CD4-positive, CD25-positive, alpha-beta regulatory T cell (primary cell): ENCODE measurements at places on chromosomes 5 and 9. TPM values are rescaled to one million over a fixed set of nuclear protein-coding genes. Genes with fewer than 3 reads are reported as not detected.

The GRAMD2B gene
- polyA plus RNA-seq = 7.8 TPM

The CDKN2AIPNL gene
- polyA plus RNA-seq = 29.4 TPM

The PKD2L2 gene
- 0.56 TPM for polyA plus RNA-seq

The SLCO6A1 gene
- polyA plus RNA-seq = not detected

The MLANA gene
- polyA plus RNA-seq = 0.49 TPM

- no peak for DNase-seq
These were observed 26.0 kb downstream of the SGTB start for GRCh38 chr5:65695896-65696295.

DNA sequence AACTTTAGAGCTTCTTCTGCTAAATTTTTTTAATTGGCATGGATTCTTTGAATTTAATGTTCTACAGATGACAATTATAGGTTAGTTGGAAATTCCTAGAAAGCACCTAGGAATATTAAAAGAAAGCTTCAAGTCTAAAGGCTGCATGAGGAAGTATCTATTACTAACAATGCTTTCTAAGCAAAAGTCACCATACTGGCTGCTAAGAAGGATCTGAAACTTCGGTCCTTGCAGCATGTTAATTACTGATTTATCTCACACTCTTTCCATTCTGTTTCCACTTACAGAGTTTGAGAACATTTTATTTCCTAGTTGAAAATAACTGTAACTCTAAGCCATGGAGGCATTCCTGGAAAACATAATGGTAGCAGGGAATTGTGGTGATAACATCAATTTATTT, 8.4 kb downstream of the SEMA6A start:
- no peak for DNase-seq

- no peak for DNase-seq
These were observed 127.2 kb downstream of the MACIR start for GRCh38 chr5:103385722-103386121.

GRCh38 chr5:80565330-80565729, 4.8 kb downstream of the ANKRD34B start:
- no peak for DNase-seq

GRCh38 chr9:125963932-125964331, 216.8 kb downstream of the PBX3 start:
- no peak for DNase-seq

DNA sequence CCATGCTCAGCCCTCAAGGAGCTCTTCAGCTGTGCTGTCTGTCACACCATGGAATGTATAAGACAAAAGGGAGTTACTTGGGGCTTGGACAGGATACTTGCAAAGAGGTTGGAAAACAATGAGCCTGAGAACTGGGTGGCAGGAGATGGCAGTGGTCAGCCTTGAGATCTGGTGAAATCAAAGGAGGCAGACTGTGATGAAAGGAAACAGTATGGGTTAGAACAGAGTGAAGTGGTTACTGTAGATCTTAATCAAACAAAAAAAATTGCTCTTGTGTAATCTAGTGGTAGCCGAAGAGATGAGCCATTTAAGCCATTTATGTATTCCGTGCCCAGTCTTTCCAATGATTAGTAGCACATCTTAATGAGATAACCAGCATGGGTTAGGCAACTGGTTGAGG, 142.2 kb downstream of the SV2C start:
- DNase-seq = no peak

GRCh38 chr5:13403351-13403750, 541.1 kb downstream of the DNAH5 start:
- DNase-seq = no peak

DNA sequence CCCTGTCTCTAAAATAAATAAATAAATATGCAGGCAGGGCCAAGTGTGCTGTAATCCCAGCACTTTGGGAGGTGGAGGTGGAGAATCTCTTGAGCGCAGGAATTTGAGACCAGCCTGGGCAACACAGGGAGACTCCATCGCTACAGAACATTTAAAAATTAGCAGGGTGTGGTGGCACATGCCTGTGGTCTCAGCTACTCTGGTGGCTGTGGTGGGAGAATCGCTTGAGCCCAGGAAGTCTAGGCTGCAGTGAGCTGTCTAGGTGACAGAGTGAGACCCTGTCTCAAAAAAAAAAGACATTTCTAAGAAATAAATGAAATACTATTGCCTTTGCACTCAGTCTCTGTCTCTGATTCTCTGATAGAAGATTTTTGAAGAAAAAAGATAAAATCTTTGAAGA, 1.2 kb upstream of the PCDHGA10 start:
- DNase-seq = no peak

- peak; percentile 38 for DNase-seq
These were observed at the start of gene FGD3 for GRCh38 chr9:92947268-92948037. FGD3 (plus strand) TSS chr9:92947523; CDS start chr9:92976257, 28,734 bp downstream.

DNA sequence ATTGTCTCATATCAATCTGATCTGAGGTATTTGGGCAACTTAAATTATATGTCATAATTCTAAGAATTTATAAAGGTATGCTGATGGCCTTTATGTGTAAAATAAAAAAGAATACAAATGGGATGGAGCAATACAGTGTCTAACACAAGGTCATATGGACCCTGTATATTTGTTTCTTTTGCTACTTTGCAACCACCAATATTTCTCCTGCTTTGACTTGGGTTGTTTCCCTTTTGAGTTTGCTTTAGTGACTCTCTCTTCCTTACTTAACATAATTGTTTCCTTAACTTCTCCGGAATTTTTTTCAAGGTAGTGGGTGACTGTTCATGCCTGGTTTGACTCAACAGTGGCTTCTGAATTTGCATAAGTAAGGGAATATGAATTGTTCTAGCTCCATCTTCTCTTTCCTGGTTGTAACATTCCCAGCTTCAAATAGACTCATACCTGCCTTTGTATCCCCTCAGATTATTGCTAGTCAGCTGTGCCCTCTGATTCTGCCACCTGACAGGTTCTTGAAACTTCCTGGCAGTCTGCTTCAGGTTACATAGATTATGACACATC, 30.2 kb upstream of the ANXA1 start:
- no peak for DNase-seq

DNA sequence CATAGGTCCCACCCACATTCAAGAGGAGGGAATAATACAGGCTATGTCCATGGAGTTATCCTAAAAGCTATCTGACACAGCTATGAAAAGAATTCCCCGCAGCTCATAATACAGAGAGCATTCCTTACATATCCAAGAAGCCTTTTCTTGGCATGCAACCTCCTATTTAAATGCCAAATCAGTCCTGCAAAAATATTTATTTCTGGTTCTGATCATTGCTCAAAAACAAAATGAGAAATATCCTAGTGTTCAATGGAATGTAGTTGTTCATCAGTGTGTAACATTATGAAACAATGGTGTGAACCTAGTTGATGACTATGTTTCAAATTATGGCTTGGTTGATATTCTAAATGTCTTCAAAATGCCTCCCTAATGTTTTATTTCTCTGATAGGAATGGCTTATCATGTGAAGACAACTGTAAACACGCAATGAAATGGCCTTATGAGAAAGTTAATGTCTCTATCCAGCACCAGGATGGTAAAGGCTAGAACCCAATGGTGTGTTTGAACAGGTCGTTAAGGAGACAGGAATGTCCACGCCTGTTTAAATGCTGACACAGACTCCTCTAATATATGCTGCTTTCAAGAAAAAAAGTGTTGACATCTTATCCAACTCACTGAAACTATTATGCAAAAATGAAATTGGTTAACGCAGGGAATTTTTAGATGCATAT, 126.7 kb upstream of the CDH6 start:
- no peak for DNase-seq

DNA sequence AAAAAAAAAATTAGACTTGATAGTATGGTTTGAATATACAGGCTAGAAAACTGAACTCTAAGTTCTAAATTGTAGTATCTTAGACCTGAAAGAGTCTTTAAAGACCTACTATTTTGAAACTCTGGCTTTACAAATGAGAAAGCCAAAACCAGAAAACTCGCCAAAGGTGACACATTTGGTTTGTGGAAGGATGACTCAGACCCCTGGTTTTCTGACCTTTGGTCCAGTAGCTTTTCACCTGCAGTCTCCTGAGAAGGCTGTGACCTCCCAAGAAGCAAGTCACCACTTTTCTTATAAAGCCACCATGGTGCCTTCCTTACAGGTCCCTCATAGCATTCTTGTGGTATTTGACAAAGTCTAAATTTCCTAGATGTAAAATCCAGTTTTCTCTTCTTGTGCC, 102.1 kb upstream of the CEP78 start:
- DNase-seq = no peak

DNA sequence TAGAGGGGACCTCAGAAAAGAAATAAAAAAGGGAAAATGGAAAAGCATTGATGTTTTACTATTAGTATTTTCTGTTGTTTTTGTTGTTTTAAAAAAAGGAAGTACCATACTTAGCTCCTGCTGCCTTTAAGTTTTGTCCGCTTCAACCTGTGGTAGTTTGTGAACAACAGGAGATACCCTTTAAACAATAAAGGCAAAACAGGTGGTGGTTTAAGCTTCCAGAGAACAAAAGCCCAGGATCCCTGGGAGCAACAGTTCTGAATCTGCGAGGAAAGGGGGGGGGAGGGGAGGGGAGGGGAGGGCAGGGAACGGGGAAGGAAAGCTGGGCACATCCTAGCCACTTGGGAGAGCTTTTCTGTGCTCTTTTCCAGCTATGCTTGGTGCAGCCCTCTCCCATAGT, 2.1 kb upstream of the PSIP1 start:
- DNase-seq = no peak

DNA sequence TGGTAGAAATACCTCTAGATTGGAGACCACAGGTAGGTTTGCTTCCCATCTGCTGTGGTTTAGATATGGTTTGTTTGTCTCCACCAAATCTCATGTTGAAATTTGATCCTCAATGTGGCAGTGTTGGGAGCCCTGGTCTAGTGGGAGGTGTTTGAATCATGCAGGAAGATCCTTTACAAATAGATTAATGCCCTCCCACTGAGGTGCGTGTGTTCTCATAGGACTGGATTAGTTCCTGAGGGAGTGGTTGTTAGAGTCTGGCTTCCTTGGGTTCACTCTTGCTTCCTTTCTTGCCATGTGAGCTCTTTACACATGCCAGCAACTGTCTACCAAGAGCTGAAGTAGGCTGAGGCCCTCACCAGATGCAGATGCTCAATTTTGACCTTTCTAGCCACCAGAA, 391.1 kb upstream of the GRIA1 start:
- no peak for DNase-seq

DNA sequence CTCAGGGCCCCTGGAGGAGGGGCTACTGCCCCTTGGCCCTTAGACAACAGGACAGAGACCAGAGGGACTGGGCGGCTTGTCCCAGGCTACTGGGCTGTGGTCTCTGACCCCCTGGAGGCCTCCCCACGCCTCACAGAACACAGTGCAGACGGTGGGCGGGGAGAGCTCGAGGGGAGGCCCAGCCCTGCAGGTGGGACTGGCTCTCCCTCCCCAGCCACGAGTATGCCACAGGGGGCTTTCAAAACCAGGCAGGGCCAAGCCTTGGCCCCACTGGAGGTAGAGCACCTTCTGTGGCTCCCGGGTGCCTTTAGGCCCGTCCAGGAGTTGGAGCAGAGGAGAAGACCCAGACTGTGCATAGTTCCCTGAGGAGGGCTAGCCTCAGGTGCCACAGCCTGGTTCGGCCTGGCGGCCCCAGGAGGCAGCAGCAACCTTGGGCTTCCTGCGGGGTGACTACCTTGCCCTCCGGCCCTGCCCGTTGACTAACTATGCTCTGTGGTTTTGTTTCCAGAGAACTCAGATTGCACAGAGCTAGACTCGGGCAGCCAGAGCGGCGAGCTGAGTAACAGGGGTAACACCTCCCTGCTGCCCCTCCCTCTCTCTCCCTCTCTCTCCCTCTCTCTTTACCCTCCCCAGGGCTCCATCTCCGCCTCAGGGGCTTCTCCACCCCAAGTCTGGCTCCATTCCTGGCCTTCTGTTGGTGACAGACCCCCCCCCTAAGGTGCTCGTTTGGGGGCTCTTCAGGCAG, 15.5 kb downstream of the CARD19 start:
- DNase-seq = no peak

DNA sequence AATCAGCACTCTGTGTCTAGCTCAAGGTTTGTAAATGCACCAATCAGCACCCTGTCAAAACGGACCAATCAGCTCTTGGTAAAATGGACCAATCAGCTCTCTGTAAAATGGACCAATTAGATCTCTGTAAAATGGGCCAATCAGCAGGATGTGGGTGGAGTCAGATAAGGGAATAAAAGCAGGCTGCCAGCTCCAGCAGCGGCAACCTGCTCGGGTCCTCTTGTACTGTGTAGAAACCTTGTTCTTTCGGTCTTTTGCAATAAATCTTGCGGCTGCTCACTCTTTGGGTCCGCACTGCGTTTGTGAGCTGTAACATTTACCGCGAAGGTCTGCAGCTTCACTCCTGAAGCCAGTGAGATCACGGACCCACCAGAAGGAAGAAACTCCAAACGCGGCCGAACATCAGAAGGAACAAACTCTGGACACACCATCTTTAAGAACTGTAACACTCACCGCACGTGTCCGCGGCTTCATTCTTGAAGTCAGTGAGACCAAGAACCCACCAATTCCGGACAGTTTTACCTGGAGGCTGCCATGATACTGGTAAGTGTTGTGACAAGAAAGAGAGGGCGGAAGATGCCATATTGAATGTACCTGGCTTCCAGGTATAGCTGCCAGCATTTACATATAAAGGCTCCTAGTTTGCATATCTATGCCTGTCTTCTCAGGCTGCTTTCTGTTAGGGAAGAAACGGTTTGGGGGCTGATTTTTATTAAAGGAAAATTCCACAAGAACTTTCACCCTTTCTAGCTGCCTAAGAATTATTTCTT, 758.5 kb upstream of the CTNND2 start:
- DNase-seq = no peak

DNA sequence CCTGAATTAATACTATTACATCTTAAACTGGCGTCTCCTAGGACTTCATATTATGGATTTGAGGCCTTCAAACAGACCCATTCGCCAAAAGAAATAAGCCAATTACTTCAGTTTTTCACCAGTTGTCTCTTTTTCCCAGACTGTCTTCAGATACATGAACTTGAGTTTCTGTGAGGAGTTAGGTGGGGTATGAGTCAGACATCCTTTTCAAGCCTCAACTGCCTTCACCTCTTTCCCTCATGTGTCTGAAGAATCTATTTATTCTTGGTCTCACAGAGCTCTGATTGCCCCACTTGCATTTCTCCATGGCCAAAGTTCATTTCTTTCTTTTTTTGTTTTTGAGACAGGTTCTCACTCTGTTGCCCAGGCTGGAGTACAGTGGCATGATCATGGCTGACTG, 12.5 kb downstream of the WNT8A start:
- DNase-seq = no peak

- DNase-seq = no peak
These were observed 22.1 kb upstream of the COL5A1 start for GRCh38 chr9:134619448-134619982.

DNA sequence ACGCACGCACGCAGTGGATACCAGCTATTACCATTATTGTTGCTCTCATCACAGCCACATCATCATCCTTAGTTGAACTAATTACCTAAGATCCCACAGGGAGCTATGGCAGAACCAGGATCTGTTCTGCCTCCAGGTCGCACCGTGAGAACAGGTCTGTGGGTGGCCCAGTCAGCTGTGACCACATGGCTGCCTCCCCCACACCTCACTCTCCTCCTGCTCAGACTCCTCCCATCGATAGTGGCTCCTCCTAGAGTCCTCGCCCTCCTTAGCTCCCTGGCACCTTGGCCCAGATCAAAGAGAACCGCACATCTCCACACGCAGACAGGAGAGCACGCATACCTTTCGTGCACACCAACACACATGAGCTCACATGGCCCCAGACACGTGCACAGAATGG, 32.4 kb upstream of the RPL26L1 start:
- no peak for DNase-seq

- DNase-seq = no peak
These were observed 1.6 kb downstream of the DNLZ start for GRCh38 chr9:136361754-136362449.
